HFFc6 (cell line): ENCODE measurements at places on chromosomes 4 and X. TPM values are rescaled to one million over a fixed set of nuclear protein-coding genes. Genes with fewer than 3 reads are reported as not detected.
A peak's percentile ranks its signal among the peaks of the same experiment; 100 is the strongest.

CACNA1F gene
- not detected in 3 replicates for total RNA-seq

GRCh38 chr4:112130906-112131305 lies 14.3 kb upstream of the FAM241A start:
- H3K36me3 ChIP-seq = no peaks in the 10 kb centered on the region
- H3K4me1 ChIP-seq = peaks cover 19% of the 10 kb centered on the region
- no peaks in the 10 kb centered on the region; the same call in none of the 2 replicates for H3K27me3 ChIP-seq
- no peak overlapping the region for H3K4me3 ChIP-seq

- H3K36me3 ChIP-seq = no peaks in the 10 kb centered on the region
- no peak overlapping the region for H3K27ac ChIP-seq
- no peaks in the 10 kb centered on the region; the same call in 1 of the 2 replicates for H3K4me1 ChIP-seq
- H3K27me3 ChIP-seq = peaks cover 27% of the 10 kb centered on the region
- no peak overlapping the region for H3K4me3 ChIP-seq
These were observed 32.8 kb downstream of the FAM149A start for GRCh38 chr4:186137196-186137794.

DNA sequence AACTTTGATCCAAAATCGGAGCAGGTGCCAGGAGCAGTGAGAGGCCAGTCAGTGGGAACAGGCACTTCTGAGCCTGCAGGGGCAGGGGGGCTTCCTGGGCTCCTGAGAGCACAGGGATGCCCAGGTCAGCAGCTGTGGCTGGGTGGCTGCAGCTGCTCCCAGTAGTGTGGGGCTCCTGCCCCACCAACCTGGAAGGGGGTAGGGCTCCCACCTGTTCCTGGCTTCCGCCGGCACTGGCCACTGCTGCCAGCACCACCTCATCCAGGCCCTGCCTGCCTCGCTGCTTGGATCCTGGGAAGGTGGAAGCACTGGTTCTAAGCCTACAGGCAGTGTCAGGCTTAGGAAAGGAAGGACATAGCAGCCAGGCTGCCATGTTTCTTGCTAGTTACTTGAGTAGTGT lies 18.6 kb downstream of the GRK4 start:
- peaks cover 14% of the 10 kb centered on the region for H3K4me1 ChIP-seq
- no peak overlapping the region for H3K27ac ChIP-seq
- peaks cover 5% of the 10 kb centered on the region for H3K27me3 ChIP-seq
- DNase-seq = no peak
- H3K4me3 ChIP-seq = no peak overlapping the region
- no peaks in the 10 kb centered on the region for H3K36me3 ChIP-seq

- no peaks in the 10 kb centered on the region; the same call in 1 of the 2 replicates for H3K27me3 ChIP-seq
- peak overlapping the region; percentile 59 for H3K27ac ChIP-seq
- no peak overlapping the region; the same call in 1 of the 2 replicates for H3K4me3 ChIP-seq
- H3K36me3 ChIP-seq = no peaks in the 10 kb centered on the region; the same call in 1 of the 2 replicates
- H3K4me1 ChIP-seq = peaks cover 22% of the 10 kb centered on the region
These were observed 51.3 kb upstream of the MAP3K15 start for GRCh38 chrX:19566359-19567222.

- H3K27me3 ChIP-seq = peaks cover 2% of the 10 kb centered on the region; the same call in 1 of the 2 replicates
- H3K4me1 ChIP-seq = no peaks in the 10 kb centered on the region
- no peak overlapping the region for H3K27ac ChIP-seq
- H3K4me3 ChIP-seq = no peak overlapping the region
- DNase-seq = no peak
These were observed 136.1 kb downstream of the C4orf33 start for GRCh38 chr4:129231945-129232588.
